Fibroblast of skin of left quadriceps (primary cell): ENCODE measurements at places on chromosomes 6 and 20.

- no peak for DNase-seq
Observed at GRCh38 chr6:13013681-13014503, 297.3 kb downstream of the PHACTR1 start.

DNA sequence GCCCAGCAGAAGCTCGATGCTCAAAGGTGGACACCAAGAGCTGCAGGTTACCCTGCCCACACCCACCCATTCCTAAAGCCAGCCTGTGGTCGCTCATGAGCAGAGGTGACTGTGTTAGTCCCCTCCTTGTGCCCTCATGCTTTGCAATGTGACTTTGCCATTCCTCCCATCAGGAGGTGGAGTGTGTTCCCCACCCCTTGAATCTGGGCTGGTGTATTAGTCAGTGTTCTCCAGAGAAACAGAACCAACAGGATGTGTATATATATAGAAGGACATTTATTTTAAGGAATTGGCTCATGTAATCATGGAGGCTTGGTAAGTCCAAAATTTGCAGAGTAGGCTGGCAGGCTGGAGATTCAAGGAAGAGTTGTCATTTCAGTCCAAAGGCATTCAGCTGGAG is 54.4 kb upstream of the RNF24 start:
- DNase-seq, result no peak

GRCh38 chr20:41334036-41334435 is 6.6 kb upstream of the LPIN3 start:
- DNase-seq, result no peak

DNA sequence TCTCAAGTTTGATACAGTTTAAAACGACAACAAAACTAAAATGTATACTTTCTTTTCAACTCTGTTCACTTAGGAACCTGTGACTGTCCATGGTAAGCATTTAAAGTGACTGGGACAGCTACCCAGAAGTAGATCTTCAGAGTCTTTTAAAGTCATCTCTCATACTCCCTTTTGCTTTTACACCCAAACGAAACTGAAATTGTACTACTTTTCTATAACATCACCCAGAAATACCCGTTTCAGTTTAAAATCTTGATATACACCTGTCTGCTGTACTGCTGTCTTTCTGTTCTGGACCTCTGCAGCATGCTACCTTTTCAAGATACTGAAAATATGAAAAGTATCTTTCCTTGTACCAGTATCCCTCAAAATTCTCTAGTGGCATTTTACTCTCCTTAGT is 170.4 kb upstream of the THEMIS start:
- no peak for DNase-seq

DNA sequence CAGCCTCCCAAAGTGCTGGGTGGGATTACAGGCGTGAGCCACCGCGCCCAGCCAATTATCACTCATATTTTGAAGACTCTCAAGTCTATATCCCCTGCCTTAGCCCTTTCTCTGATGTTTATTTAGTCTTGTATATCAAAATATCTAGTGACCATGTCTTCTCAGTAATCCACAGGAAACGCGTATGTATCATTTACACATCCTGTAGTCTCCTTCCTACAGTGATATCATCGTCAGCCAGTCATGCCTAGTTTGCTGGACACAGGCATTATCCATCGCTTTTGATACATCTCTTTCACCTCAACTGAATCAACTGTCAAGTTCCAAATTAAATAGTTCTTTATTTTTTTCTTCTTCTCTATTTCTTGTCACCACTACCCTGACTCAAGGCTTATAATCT is 223.7 kb downstream of the NKAIN2 start:
- no peak for DNase-seq

- no peak for DNase-seq
Observed at GRCh38 chr20:47749339-47749738, 35.9 kb downstream of the SULF2 start.

GRCh38 chr6:5557506-5557905 is 296.2 kb downstream of the FARS2 start:
- no peak for DNase-seq

- no peak for DNase-seq
Observed at GRCh38 chr6:135226537-135226936, 45.4 kb downstream of the MYB start.
